ENCODE measurements at places on chromosomes 6 and 20.

GRCh38 chr6:154916857-154917256, 78.3 kb upstream of the TIAM2 start:
- DNase-seq: no peak

DNA sequence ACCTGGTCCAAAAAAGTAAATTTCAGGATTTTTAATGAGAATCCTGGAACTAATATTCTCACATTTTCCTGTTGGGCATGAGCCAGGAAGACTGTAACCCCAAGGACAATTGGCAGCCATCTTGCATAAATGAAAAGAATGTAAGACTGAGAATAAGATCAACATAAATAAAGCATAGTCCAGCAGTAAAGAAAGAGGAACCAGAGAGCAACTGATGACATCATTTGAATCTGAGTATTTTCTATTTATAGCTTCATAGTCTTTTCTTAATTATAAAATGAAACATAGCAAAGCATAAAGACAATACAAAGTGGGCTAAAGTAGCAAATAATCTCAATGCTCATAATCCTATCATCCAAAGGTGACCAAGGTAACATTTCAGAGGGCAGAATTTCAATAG, 26.6 kb upstream of the FBXL4 start:
- no peak for DNase-seq

GRCh38 chr20:43584448-43585136, 6.1 kb upstream of the IFT52 start:
- DNase-seq: no peak

- no peak for DNase-seq
These were observed 49.4 kb downstream of the PFDN4 start for GRCh38 chr20:54257071-54257816.

- no peak for DNase-seq
These were observed 558.2 kb upstream of the CITED2 start for GRCh38 chr6:139932671-139933070.

DNA sequence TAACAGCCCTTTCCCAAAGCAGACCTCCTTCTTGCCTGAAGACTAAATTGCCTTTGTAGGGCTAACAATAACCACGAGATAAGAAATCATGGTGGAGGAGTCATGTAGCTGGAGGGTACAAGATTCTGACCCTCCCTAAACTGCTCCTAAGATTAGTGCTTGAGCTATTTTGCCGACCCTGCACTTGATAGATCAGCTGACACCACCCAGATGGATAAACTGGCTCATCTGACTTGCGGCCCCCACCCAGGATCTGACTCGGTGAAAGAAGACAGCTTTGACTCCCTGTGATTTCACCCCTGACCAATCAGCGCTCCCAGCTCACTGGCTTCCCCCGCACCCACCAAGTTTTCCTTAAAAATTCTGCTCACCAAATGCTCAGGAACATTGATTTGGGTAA, 57.6 kb upstream of the UNC93A start:
- no peak for DNase-seq

- no peak for DNase-seq
These were observed 176.3 kb downstream of the JARID2 start for GRCh38 chr6:15421945-15422733.

DNA sequence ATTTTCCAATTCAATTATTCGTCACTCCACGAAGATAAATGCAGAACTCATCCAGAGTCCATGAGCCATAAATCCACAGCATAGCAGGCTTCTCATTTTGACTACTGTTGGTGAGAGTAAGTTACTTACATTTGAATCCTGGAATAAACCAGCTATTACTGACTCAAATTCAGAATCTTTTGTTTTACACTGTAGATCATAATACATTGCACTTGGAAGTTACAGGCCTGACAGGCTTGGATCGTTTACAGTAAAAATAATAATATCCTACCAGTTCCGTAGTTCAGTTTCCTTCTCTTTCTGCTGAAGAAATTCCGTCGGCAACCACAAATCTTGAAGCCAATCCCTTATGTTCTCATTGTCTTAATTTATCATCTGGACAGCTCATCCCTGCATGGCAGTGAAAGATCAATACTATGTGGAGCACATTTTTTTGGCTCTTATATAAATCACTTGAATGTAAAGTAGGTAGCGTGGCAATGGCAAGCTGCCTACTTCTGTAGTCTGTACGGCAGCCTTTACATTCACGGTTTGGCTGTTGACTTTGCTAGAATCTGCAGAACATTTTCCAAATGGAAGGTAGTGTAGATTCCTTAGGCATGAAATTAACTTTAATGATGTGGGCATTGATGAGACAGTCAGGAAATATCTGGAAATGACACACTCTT, 142.9 kb downstream of the WDR27 start:
- DNase-seq: no peak

GRCh38 chr6:89302936-89303335, 12.2 kb downstream of the GABRR2 start:
- DNase-seq: no peak

DNA sequence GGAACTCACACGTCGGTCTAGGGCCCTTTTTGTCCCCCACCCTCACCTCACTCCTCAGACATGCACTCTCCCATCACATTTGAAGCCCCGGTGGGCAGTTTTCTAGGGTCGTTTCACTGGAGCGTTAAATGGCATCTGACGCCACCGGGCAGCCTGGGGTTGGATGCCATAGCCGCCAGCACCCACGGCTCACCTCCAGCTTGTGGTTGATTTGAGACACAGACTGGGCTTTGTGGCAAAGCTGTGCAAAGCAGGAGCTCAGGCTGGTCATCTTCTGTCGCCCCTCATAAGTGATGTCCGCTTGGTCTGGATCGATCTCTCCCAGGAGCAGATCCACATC, 530 bp downstream of the GOPC start:
- no peak for DNase-seq

GRCh38 chr20:17617868-17618672, 48.2 kb downstream of the DSTN start:
- no peak for DNase-seq

DNA sequence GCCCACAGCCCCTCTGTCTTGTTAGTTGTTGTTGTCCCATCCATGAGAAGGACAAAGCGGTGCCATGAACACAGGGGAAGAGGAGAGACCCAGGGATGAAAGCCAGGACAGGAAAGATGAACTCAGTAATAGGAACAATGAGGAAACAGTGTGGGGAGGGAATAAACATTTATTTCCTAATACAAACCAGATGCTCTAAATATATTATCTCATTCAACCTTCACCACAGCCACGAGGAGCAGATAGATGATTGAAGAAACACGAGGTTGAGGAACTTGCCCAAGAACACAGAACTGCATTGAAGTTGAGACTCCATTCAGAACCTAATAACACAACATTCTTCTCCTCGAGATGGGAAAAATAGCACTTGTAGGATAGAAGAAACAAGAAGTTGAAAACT, 53.0 kb upstream of the AIG1 start:
- no peak for DNase-seq

- DNase-seq: no peak
These were observed 133.8 kb downstream of the ARID1B start for GRCh38 chr6:156910938-156911337.

- no peak for DNase-seq
These were observed 23.9 kb downstream of the PPP1R16B start for GRCh38 chr20:38829296-38829875.

- no peak for DNase-seq
These were observed 190.5 kb downstream of the FNDC1 start for GRCh38 chr6:159359581-159360297.

DNA sequence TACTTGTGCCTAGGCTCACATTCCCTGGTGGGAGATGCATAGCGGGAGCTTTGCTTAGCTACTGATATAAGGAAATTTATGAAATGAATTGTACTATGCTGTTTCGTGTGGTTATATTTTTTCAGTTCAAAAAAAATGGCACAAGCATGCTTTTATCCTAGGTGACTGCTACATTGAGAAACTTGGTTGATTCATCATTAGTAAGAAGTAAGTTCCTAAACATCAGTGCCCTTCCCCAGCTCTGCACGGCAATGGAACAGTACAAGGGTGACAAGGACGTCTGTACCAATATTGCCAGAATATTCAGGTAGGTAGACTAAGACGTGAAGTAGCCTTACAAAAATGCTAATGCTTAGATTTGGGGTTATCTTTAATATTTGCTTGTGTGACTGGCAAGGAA, 79.7 kb downstream of the ARMC2 start:
- DNase-seq: no peak

DNA sequence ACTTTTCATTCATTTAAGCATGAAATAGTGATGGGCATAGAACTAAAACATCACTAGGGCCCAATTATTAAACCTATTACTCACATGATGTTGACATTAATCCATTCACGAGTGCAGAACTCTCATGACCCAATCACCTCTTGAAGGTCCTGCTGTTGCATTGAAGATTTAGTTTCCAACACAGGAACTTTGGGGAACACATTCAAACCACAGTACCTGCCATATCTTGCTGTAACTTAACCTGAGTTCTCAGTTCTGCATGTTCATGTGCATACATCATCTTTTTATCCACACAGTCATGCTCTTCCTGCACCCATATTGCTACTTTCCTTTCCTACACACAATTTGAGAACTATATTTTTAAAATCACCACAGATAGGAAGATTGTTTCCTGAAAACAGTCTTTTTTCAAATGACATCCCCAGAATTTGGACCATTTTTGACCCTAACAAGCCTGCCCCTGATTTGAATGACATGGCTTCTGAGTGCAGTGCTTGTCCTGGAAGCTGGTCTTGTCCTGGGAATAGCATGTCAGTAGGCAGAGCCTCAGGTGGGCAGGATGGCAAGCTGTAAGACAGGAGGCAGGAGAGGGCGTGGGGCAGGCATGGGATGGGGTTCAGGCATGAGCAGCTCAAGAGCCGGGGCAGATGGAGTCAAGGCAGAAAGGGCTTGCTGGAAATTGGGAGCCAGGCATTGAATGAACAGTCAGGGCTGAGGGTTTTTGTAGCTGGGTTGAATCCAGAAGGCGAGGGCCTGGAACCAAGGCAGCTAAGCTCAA, 49.2 kb upstream of the FOXC1 start:
- no peak for DNase-seq

DNA sequence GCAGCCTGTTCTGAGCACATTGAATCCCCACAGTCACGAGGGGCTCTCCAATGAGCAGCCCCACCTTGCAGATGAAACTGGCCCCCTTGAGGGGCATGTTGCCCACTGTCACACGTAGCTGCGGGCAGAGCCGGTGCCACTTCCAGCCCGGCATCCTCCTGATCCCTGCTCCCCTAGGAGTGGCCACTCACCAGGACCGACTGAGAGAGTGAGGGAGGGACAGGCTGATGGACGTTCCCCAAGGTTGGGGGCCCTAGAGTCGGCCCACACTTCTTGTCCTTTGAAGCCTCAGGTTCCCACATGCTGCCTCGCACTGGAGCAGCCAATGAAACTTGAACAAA, 10.5 kb downstream of the ENTPD6 start:
- no peak for DNase-seq

GRCh38 chr6:2426561-2427340, 181.3 kb upstream of the GMDS start:
- no peak for DNase-seq

Data from CD4-positive, alpha-beta T cell treated with Interleukin-10 for 1 hour (primary cell).